CD4-positive, alpha-beta T cell treated with Interleukin-6 for 4 hours (primary cell): ENCODE measurements at places on chromosomes 2 and 18.

- DNase-seq = no peak
Measured at GRCh38 chr2:96949701-96950350, 36.6 kb downstream of the FAM178B start.

DNA sequence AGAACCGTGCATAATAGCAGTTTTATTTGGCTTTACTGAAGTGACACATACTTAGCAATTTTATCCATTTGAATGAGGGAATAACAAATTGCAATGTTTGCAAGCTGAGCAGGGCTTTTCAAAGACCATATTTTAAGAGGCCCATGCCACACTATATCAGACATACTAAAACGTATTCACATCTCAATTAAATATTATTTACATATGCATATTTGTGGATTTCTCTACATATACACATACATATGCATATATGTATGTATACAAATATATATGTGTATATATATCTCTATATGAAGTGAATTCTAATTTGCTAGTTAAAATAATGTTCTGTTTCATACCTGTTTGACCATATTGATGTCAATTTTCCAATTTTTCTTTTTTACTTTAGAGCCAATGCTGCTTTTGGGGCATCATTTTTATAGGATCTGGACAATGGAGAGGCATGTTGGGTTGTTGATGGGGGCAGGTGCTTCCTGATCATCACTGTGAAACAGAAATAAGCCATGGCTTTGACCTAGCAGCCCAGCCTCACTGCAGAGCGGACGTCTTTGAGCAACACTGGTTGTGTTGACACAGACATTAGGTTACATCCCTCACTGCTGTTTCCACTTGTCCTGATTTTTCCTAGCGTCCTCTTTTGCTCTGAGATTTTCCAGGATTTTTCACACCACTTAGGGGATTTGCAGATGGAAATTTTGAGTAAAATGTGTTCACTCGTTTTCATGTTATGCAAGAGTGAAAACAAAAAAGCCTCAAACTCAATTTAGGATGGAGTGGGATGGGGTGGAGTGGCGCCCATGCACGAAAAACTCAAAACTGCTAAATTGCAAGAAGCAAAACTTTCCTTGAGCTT, 56.9 kb downstream of the RDH14 start:
- DNase-seq = no peak

DNA sequence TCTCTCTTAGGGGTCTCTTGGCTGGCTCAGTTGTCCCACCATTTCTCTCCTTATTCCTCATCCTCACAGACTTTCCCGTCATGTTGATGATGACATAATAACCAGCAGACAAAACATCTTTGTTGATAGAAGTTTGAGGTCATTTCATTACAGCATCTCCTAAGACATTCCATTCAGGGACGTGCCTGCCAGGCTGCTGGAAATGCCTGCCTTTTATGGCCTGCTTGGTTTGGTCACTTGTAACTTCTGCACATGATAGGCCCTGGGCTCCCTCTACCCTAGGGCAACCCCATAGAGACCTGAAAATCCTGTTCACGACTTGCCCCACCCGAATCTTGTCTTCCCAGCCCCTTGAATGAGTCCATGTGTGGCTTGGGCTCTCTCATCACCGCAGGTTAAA, 81.7 kb downstream of the SDC1 start:
- no peak for DNase-seq

DNA sequence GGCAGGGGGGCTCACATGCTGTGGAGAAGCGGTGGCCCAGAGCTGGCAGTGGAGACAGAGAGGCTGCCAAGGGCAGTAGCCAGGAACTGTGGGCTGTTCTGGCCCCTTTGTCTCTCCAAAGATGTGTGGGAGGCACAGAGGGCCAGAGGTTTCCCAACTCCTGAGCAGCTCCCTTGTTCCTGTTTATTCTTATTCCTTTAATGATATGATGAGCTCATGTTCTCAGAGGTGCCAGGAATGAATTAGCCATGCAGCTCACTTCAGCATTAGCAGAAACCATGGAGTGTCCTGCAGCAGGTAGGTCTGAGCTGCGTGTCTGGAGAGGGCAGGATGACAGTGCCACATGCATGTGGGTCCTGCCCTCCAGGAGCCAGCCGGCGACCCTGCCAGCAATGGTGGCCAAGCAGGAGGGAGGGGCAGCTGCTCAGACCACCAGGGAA, 77.9 kb upstream of the FZD7 start:
- DNase-seq = no peak

- no peak for DNase-seq
Measured at GRCh38 chr2:200380091-200380561, 73.6 kb downstream of the SPATS2L start.

DNA sequence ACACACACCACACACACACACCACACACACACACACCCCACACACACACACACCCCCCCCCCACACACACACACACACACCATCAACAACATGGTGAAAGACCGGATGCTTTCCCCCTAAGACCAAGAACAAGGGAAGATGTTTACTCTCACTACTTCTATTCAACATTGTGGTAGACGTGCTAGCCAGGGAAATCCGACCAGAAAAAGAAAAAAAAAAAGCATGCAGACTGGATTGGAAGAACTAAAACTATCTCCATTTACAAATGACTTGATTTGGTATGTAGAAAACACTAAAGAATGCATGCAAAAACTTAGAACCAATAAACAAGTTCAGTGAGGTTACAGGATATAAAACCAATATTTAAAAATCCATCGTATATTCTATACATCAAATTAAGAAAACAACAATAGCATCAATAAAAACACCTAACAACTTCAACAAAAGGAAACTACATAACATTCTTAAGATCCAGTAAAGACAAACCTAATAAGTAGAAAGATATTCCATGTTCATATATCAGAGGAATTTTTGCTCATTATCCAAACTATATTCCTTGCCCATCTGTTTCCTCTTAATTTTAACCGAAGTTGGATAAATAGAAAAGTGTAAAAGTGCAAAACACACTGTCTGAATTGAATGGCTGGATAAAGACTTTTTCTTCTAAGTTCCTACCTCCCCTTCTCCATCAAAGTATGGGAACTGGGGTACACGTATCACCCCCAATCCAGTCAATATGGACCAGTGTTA, 51.5 kb upstream of the RNU4ATAC start:
- no peak for DNase-seq

DNA sequence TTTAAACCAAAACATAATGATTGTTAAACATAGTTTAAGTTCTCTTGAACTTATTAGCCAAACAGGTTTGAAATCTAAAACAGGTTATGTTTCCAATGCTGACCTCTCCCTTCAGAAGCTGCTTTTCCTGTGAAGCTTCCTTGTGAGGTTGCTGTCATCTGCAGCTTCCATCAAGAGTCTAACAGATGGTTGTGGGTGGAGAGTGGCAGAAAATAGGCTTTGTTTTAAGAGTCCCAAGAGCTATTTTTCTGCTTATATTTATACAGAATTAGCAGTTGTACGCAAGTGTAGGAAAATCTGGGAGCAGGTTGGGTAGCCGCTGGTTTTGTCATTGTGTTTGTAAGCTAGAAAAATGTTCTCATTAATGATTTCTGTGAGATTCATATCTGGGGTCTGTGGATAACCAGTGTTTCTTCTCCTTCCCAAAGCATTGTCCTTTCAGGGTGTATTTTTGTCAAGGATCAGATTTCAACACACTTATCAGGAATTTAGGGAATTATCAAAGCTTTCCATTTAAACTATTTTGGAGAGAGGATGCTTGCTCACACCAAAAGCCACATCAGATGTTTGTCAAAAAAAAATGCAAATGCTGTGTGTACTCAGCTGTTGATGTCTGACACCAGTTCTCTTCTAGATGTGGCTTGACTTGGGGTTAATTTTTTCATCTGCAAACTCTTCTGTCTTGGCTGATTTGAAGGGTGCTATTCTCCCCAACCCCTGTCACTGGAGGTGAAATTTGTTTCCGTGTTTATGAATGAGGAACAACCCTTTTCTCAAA, 78.1 kb upstream of the KIF5C start:
- no peak for DNase-seq

- no peak for DNase-seq
Measured at GRCh38 chr18:9704233-9705118, 3.6 kb upstream of the RAB31 start.

- no peak for DNase-seq
Measured at GRCh38 chr2:41414486-41415230, 633.2 kb upstream of the PKDCC start.

GRCh38 chr18:13618760-13619438, 107.5 kb downstream of the FAM210A start:
- DNase-seq = no peak

DNA sequence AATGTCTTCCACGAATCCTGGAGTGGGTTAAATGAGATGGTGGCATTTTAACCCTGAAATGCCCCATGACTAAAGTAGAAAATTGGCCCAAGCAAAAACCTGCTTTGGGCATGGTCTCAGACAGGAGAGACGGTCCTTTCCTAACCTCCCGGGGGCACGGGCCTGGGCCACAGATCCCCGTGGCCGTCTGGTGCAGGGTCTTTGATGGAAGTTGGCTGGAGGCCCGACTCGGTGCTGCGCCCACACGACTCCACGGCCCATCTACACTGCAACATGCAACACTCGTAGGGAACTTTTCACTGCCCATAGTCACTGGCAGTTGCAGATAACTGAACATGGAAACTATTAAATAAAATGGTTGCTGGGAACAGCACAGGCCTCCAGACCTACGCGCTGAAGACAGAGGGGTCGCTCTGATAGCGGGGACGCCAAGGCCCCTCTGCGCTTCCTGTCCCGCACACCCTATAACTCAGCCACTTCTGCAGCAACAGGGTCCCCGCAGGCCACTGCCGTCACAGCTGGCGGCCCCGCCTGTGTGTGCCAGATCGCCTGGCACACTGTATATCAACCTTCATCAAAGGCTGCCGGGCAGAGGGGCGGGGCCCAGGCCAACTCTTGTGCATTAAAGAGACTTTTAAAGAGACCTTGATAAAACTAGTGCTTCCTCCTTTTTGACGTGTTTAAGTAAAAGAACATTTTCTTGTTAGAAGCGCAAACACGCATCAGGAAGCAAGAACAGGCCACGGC, 214.1 kb downstream of the TWIST2 start:
- DNase-seq = no peak
